ENCODE measurements at places on chromosomes 6 and 20. TPM values are rescaled to one million over a fixed set of nuclear protein-coding genes. Genes with fewer than 3 reads are reported as not detected.

Gene HACE1
- 10.1 TPM for total RNA-seq

- H3K4me3 ChIP-seq: peak overlapping the region; percentile 52
- peaks cover 58% of the 10 kb centered on the region for H3K27me3 ChIP-seq
- H3K4me1 ChIP-seq: peaks cover 2% of the 10 kb centered on the region
- no peaks in the 10 kb centered on the region for H3K36me3 ChIP-seq
- DNase-seq: no peak
- no peak overlapping the region for H3K27ac ChIP-seq
Observed at GRCh38 chr20:19757487-19758132, 448 bp upstream of the RIN2 start.

GRCh38 chr6:13177664-13178063, 150.7 kb downstream of the TBC1D7 start:
- no peak overlapping the region for H3K4me3 ChIP-seq
- DNase-seq: no peak
- H3K27me3 ChIP-seq: peaks cover 7% of the 10 kb centered on the region
- peaks cover 5% of the 10 kb centered on the region for H3K4me1 ChIP-seq
- H3K36me3 ChIP-seq: no peaks in the 10 kb centered on the region
- H3K27ac ChIP-seq: no peak overlapping the region

DNA sequence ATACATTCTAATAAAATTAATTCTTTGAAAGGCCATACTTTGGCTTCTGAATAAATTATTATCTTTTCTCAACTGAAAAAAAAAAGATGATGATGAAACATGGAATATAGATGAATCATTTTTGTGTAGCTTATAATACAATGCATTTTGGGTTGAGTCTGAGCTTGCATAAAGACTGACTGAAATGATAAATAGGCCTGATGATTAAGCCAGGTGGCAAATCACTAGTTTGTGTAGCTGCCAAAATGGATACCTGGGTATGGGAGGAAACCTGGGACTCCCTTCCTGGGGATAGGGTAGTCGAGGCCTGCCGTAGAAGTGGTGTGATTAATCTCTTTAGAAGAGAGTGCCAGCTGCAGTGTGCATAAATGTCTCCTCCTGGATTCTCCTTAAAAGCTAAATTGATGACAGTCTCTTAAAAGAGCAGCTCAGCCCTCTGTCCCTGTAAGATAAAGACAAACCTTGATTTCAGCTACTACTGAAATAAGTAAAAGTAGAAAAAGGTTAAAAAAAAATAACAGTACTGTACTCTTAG, 275.1 kb downstream of the GRIK2 start:
- no peaks in the 10 kb centered on the region for H3K36me3 ChIP-seq
- no peak for DNase-seq
- no peak overlapping the region for H3K4me3 ChIP-seq
- H3K4me1 ChIP-seq: no peaks in the 10 kb centered on the region
- H3K27me3 ChIP-seq: no peaks in the 10 kb centered on the region

GRCh38 chr20:17834804-17835203, 133.8 kb downstream of the SNX5 start:
- H3K27ac ChIP-seq: no peak overlapping the region
- no peaks in the 10 kb centered on the region for H3K36me3 ChIP-seq
- no peaks in the 10 kb centered on the region for H3K4me1 ChIP-seq

DNA sequence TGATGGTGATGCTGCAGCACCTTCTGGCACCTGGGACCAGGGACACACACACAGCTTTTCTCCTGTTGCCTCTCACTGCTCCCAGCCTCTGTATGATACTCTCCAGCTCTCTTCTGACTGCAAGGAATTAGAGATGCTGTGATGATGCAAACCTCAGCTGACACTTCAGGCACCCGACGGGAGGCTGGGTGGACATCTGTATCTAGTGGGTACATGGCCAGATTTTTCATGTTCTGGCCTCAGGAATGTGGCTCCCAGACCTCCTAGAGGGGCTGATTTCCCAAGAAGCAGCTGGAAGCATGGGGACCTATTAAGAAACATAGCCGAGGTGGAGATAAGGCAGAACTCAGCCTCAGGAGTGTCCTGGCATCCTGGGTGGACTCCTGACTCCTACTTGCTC, 6.8 kb upstream of the EPB41L1 start:
- H3K27me3 ChIP-seq: peaks cover 22% of the 10 kb centered on the region
- H3K4me3 ChIP-seq: no peak overlapping the region
- H3K4me1 ChIP-seq: peaks cover 4% of the 10 kb centered on the region
- H3K36me3 ChIP-seq: no peaks in the 10 kb centered on the region
- DNase-seq: no peak

GRCh38 chr6:147941143-147941542, 401.5 kb upstream of the SASH1 start:
- H3K4me1 ChIP-seq: no peaks in the 10 kb centered on the region
- DNase-seq: no peak
- H3K27me3 ChIP-seq: no peaks in the 10 kb centered on the region
- H3K36me3 ChIP-seq: no peaks in the 10 kb centered on the region
- H3K4me3 ChIP-seq: no peak overlapping the region
- no peak overlapping the region for H3K27ac ChIP-seq

Gene CD40
- total RNA-seq: 5.3 TPM

Gene SFTA2
- not detected for total RNA-seq

- DNase-seq: no peak
- peaks cover 2% of the 10 kb centered on the region for H3K4me1 ChIP-seq
- H3K27ac ChIP-seq: no peak overlapping the region
- no peaks in the 10 kb centered on the region for H3K36me3 ChIP-seq
Observed at GRCh38 chr6:14306151-14306906, 188.8 kb downstream of the CD83 start.

Gene BANF2
- not detected for total RNA-seq

GRCh38 chr6:111183702-111184517, 96.6 kb downstream of the SLC16A10 start:
- H3K36me3 ChIP-seq: peaks cover 19% of the 10 kb centered on the region
- H3K27me3 ChIP-seq: no peaks in the 10 kb centered on the region
- H3K4me3 ChIP-seq: no peak overlapping the region

DNA sequence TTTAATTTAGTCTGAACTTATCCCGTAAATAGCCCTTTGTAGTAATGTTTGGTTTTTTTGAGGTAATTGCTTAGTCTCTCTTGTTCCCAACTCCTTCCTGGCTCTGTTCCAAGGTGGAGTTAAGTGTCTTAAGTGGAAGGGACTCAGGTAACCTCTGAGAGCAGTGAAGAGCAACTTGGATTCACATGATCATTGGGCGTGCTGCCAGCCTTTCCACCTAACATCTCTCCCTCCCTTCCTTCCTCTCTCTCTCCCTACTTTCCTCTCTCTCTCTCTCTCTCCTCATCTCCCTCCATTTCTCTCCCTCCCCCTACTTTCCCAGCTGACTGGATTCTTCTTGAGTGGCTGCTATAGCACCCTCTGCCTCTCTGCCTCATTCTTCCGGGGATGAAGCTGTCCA, 232.9 kb upstream of the SASH1 start:
- H3K27me3 ChIP-seq: peaks cover 13% of the 10 kb centered on the region
- H3K27ac ChIP-seq: no peak overlapping the region
- no peak overlapping the region for H3K4me3 ChIP-seq
- DNase-seq: no peak

GRCh38 chr6:127456465-127456864, 2.7 kb downstream of the KIAA0408 start:
- no peaks in the 10 kb centered on the region for H3K36me3 ChIP-seq
- H3K4me3 ChIP-seq: no peak overlapping the region
- peaks cover 11% of the 10 kb centered on the region for H3K27me3 ChIP-seq

DNA sequence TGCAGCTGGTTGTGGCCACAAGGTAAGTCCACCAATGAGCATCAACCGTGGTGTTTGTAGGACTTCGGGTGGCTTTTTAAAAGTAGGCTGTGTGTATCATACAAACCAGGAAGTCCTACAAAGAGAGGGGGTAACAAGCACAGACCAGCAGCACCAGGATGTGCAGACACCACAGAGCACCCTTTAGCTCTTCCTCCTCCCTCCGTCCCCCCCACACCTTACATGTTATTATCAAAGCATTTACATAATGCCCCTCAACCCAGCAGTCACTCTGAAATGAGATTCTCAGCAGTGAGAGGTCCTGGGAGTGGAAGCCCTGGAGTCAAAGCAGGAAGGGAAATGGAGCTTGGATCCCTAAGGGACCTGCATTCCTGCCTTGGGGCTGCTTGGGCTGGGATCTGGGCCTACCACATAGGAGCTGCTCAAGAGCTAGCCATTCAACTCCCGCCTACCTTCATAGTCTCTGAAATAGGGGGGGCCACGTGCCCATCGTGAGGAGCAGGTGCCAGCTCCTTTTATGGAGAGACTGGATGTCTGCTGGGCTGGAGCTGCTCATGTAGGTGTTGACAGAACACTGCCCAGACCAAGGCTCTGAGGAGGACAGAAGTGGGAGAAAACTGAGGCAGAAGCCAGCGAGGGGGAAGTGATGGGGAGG, 90.6 kb downstream of the PSMB1 start:
- peaks cover 32% of the 10 kb centered on the region for H3K4me1 ChIP-seq
- no peak overlapping the region for H3K4me3 ChIP-seq
- peaks cover 6% of the 10 kb centered on the region for H3K27me3 ChIP-seq
- no peak overlapping the region for H3K27ac ChIP-seq
- H3K36me3 ChIP-seq: no peaks in the 10 kb centered on the region

Gene SLC32A1
- not detected for total RNA-seq

GRCh38 chr6:4088704-4089103, 9.8 kb upstream of the FAM217A start:
- DNase-seq: no peak
- no peak overlapping the region for H3K27ac ChIP-seq
- no peaks in the 10 kb centered on the region for H3K4me1 ChIP-seq
- H3K27me3 ChIP-seq: peaks cover 3% of the 10 kb centered on the region
- no peaks in the 10 kb centered on the region for H3K36me3 ChIP-seq

DNA sequence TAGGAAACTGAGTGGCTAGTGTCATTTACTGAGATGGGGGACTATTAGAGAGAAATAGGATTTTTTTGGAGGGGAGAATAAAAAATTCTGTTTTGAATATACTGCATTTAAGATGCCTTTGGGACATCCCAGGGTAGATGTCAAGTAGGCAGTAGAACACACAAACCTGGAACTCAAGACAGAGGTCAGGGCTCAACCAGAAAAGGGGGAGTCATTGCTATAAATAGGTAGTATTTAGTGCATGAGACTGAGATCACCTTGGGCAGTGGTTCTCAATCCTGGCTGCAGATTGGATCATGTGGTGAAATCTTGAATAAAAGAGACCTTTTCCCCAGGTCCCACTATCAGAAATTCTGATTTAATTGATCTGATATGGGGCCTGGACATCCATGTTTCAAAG, 110.5 kb upstream of the SUPT3H start:
- H3K36me3 ChIP-seq: peaks cover 13% of the 10 kb centered on the region
- no peak for DNase-seq
- no peak overlapping the region for H3K27ac ChIP-seq
- peaks cover 40% of the 10 kb centered on the region for H3K4me1 ChIP-seq

DNA sequence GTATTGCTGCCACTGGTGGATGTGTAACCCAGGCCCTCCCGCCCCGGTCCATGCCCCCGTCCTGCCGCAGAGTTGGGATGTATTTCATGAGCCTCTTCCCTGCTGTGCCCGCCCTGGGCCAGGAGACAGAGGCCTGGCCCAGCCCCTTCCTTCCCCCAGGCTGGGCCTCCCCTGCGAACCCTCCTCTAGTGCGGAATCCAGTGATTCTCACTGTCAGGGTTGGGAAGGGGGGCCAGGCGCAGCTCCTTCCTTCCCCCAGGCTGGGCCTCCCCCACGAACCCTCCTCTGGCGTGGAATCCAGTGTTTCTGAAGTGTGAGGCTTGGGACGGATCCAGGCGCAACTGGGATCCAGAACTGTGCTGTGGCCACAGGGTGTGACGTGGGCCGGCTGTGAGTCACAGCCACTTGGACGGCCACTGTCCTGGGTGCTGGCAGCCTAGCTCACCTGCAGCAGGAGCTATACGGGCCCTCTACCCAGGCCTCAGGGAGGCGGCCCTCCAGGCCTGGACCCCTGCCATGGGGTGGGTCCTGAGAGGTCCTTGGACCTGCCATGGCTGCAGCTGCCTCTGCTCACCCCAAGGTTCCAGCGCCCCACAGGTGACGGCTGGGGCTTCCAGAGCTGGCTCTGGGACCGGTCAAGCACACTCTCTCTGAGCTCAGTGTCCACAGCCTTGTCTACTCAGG, 28.3 kb downstream of the COL20A1 start:
- no peaks in the 10 kb centered on the region for H3K4me1 ChIP-seq
- H3K36me3 ChIP-seq: no peaks in the 10 kb centered on the region
- no peak overlapping the region for H3K4me3 ChIP-seq
- no peak for DNase-seq
- peaks cover 4% of the 10 kb centered on the region for H3K27me3 ChIP-seq

Gene LST1
- total RNA-seq: 29.1 TPM

GRCh38 chr20:38514185-38514584, 41.5 kb downstream of the RALGAPB start:
- peaks cover 19% of the 10 kb centered on the region for H3K36me3 ChIP-seq
- no peak overlapping the region for H3K27ac ChIP-seq
- H3K4me3 ChIP-seq: no peak overlapping the region
- H3K27me3 ChIP-seq: no peaks in the 10 kb centered on the region

GRCh38 chr6:144344646-144345045, 59.5 kb downstream of the UTRN start:
- DNase-seq: no peak
- no peaks in the 10 kb centered on the region for H3K27me3 ChIP-seq
- H3K4me1 ChIP-seq: peaks cover 69% of the 10 kb centered on the region
- H3K36me3 ChIP-seq: peaks cover 16% of the 10 kb centered on the region

GRCh38 chr6:74755196-74755595, 450.7 kb downstream of the COL12A1 start:
- H3K27me3 ChIP-seq: no peaks in the 10 kb centered on the region
- no peak for DNase-seq
- H3K4me3 ChIP-seq: no peak overlapping the region
- no peak overlapping the region for H3K27ac ChIP-seq
- H3K4me1 ChIP-seq: no peaks in the 10 kb centered on the region
